ENCODE measurements at places on chromosomes 1 and 21.

- DNase-seq: no peak
Observed at GRCh38 chr1:51663105-51663504, 46.2 kb downstream of the OSBPL9 start.

DNA sequence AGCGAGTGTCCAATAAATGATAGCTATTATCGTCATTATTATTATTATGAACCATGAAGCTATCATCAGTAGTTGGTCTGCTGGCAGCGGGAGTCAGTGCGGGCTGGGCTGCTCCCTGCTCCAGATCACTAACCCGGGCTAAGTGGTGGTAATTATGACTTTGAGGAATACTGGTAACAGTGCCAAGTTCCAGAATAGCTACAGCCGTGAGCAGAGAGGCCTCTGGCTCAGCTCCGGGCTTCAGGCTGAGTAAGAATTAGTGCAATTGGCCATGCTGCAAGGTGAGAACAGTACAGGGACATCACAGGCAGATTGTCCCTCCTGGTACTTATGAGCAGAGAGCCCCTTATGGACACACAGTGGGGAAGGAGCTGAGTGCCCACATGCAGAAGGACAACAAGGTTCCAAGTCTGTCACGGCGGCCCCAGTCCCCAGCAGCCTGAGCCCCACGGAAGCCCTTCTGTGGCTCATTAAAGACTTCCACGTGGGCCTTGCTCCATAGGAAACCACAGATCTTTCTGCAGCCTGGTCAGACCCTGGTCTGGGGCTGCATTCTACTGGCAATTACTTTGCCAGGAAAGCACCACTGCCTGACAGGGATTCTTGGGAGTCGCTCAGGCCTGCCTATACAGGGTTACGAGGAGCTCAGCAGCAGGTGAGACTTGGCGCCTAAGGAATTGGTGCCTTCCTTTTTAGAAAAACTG, 235.1 kb downstream of the RRAGC start:
- no peak for DNase-seq

- no peak for DNase-seq
Observed at GRCh38 chr1:156108664-156109241, 5.8 kb upstream of the LMNA start.

DNA sequence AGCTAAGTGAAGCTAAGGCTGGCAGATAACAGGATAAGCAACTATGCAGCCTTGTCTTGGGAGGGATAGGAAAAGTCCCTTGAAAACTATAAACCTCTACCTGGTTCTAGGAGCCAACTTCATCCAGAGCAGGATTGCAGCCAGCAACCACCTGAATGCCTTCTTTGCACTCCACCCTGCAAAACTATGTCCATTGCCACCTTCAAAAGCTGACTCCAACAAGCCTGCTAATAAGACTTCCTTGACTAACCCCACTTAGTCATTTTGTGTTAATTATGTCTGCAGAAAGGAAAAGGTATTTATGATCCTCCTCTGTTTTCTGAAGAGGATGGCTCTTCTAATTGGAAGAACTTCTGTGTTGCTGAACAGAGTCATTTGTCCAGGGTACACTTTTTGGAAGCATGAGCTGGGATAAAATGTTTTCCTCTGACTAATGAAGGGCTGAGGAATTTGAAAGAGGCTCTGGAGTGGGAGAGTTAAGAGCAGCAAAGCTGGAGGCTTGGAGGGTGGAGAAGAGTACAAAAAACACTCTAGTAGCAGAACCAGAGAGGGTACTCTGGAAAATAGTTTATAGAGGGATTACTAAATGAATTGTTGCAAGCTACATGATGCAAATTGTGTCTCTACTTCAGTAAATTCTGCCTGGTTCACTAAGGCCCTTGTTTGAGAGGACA, 9.6 kb upstream of the RIMKLA start:
- DNase-seq: no peak

DNA sequence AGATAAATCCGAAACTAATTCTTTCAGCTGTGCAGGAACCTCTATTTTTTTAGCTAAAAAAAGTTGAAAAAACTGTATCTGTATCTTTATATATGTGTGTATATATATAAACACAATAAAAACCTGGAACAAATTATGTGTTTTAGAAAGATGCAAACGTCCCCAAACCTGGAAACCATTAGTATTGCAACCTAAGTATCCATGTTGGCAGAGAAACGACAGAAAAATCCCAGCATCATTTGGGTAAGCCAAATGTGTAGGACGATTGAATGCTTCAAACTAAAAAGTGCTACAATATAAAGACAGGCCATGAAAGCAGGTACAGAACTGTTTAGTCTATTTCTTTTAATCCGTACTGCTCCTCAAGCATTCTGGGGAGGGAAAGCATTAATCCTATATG, 87.9 kb downstream of the AHCTF1 start:
- DNase-seq: no peak

- no peak for DNase-seq
Observed at GRCh38 chr1:157198619-157199420, 60.6 kb upstream of the ETV3 start.

DNA sequence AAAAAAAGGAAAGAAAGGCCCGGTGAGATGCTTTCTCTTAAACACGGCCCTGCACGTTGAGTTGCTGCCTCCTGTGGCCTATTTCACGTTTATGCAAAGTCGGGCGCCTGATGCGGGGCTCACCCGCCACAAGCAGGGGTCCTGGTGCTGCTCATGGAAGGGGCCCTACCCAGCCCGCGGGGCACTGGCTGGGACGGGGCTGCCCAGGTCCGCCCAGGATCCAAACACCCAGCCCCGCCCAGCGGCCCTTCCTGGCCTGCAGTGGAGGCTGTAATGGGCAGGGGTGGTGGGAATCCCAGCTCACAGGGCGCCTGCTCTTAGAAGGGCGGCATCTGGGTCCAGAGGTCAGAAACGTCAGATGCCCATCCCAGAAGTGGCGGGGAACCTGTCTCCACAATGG, 1.6 kb downstream of the COL6A2 start:
- no peak for DNase-seq

DNA sequence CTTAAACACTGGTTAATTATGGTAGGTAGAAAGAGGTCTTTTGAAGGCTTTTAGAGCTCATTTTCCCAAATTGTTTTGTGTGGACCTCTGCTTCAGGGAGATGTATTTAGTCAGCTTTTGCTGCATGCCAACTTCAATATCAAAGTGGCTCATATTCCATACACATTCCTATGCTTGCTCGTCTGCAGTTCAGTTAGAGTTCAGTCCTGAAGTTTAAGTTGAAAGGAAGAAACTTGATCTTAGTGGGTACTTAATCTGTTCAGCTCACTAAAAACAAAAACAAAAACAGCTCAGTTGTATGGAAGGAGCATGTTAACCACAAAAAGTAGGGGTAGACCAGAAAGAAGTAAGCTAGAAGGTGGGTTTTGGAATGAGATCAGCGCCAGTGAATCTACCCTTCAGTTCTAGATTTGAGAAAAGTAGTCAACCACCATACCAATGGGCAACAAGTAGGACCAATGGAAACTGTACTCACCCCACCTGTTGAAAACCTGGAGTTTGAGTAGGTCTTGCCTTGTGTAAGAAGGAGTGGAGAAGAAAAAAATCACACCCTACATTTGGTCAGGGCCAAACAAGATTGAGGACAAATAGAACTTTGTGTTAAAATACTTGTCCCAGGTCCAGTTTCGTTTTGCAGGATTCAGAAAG, 58.0 kb downstream of the LEPR start:
- DNase-seq: no peak

GRCh38 chr21:14448784-14449183, 65.8 kb upstream of the HSPA13 start:
- DNase-seq: no peak

GRCh38 chr1:183635099-183635605, 431 bp downstream of the ARPC5 start:
- no peak for DNase-seq

- DNase-seq: no peak
Observed at GRCh38 chr1:12034381-12034801, 15.1 kb downstream of the MIIP start.

- DNase-seq: no peak
Observed at GRCh38 chr1:14055442-14056223, 355.6 kb downstream of the PRDM2 start.

GRCh38 chr1:21573971-21574465, 64.8 kb downstream of the ALPL start:
- DNase-seq: no peak

DNA sequence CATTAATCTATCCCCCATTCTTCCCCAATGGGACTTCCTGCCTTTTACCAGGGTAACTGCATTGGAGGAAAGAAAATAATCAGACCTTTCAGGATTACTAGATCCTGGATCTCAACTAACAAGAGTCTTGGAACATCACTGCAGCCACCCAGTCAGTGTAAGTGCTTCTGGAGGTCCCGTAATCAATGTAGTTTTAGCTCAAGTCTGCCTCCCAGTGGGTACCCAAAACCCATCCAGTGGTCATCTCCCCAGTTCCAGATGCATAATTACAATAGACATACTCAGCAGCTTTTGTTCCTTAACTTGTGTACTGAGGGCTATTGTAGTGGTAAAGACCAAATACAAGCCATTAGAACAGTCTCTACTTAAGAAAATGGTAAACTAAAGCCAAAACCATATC, 319.1 kb downstream of the GPATCH2 start:
- no peak for DNase-seq

DNA sequence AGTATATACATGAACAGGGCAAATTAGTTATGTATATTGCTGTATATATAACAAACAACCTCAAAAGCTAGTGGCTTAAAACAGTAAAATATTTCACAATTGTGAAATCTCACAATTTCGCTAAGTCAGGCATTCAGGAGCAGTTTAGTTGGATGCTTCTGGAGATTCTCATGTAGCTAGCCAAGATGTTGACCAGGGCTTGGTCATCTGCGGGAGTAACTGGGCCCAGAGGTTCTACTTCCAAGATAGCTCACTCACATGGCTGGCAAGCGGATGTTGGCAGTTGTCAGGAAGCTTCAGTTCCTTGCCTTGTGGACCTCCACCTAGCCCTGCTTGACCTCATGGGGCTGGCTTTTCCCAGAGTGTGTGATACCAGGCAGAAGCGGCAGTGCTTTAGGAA, 95.6 kb downstream of the TTC3 start:
- no peak for DNase-seq

DNA sequence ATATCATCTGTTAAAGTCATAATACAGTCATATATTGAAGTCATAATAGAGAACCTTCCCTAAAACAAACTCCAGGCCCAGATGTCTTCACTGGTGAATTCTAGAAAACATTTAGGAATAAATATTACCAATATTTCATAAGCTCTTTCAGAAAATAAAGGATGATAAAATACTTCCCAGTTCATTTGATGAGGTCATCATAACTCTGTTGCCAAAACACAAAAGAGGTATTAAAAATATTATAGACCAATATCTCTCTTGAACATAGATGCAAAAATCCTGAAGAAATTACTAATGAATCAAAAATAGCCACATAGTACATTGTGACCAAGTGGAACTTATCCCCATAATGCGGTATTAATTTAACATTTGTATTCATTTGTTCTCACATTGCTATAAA, 132.4 kb upstream of the ZP4 start:
- DNase-seq: no peak

GRCh38 chr1:3886691-3887090, 13.4 kb downstream of the C1orf174 start:
- no peak for DNase-seq

GRCh38 chr1:78387871-78388270, 102.9 kb upstream of the PTGFR start:
- DNase-seq: no peak

DNA sequence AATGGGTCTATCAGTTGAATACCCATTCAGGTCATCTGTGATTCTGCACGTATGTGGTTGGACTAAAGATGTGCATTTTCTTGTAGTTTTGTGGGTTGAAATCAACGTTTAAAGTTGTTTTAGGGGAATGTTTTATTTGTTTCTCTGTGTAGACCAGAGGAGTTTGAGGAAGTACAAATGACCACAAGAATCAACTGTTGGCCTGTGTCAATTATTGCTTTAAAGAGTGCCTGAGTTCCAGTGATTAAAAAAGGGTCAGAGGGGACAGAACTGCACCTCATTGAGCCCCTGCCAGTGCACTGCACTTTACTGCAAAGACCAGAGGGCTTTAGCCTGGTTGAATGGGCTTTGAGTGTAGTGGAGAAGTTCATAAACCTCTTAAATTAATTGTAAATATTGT, 190.3 kb downstream of the VPS13D start:
- no peak for DNase-seq

DNA sequence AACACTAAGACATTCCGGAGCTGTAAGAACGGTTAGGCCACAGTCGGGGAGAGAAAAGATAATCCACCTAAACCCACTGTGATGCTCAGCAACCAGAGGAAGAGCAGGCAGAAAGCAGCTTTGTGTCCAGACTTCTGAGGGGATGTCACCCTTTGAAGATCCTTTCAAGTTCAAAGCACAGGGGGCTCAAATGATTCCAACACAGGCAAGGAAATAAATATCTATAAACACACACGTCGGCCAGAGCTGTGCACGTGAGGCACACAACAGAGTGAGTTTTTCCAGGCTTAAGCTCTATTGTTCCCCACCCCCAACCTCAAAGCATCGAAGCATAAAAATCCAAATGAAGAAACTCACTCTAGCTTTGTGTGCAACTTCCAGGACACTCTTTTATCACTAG, 479.0 kb downstream of the DISC1 start:
- DNase-seq: no peak

- no peak for DNase-seq
Observed at GRCh38 chr1:89763649-89763986, 57.2 kb upstream of the LRRC8D start.

- no peak for DNase-seq
Observed at GRCh38 chr21:29914326-29914725, 25.5 kb downstream of the GRIK1 start.

- DNase-seq: no peak
Observed at GRCh38 chr1:186206048-186206570, 168.9 kb downstream of the TPR start.

GRCh38 chr21:21605521-21605920, 607.3 kb downstream of the NCAM2 start:
- no peak for DNase-seq

All from GOT3 (cell line).